Brain (organoid and tissue), 16 donors: ENCODE measurements at places on chromosomes 4 and X. TPM values are rescaled to one million over a fixed set of nuclear protein-coding genes. Genes with fewer than 3 reads are reported as not detected.

Gene TSPAN7
- 371 TPM for polyA plus RNA-seq

Gene ARHGAP24
- 1.6 TPM for polyA plus RNA-seq

Gene TNIP2
- polyA plus RNA-seq, result 19.7 TPM

Gene DNAAF6
- polyA plus RNA-seq, result not detected

Gene CNKSR2
- polyA plus RNA-seq, result 9.9 TPM

Gene PAGE1
- polyA plus RNA-seq, result not detected

Gene IQCM
- not detected for polyA plus RNA-seq

Gene RAB33A
- 31.0 TPM for polyA plus RNA-seq

Gene FIP1L1
- polyA plus RNA-seq, result 35.1 TPM

Gene FHIP1A
- 2.8 TPM for polyA plus RNA-seq
